Caudate nucleus (tissue), 63 donors: ENCODE measurements at places on chromosomes 1 and 21.
A peak's percentile ranks its signal among the peaks of the same experiment; 100 is the strongest.

DNA sequence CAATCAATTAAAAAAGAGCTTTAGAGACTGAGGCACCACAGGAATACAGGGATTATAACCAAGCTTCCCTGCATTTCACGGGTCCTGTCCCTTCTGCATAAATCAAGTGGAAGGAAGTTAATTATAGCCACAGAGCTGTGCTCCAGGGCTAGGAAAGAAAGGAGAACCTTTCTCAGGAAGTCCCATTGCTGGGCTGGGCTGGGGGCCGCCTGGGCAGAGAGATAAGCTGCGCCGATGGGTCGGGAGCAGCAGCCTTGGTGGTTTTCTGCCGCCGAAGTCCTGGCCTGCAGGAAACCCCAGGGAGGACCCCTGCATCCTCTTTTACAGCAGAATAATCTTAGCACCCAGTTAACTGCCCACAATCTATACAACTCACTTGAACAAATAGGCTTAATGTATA lies 12.6 kb upstream of the CD34 start:
- DNase-seq, result no peak

DNA sequence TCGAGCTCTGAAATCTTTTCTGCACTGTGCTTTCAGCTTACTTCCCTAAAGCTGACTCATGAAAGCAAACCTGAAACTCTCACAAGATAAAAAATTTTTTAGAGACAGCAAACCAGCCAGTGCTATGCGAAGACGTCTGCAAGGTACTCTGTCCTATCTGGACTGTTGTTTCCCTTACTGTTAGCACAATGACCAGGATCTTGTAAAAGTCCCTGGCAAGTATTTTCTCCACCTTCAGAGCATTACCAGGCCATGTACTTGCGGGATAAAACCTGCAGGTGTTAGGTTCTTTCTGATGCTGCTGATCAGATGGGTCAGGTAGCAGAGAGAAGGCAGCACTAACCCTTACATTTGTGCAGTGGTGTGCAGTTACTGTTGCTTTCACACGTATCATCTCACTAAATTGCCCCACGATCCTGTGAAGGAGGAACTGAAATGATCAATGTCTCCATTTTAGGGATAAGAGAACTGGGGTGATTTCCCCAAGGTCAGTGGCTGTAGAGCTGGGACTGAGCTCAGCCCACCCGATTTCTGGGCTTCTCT lies 56.6 kb downstream of the PLXNA2 start:
- DNase-seq, result no peak

DNA sequence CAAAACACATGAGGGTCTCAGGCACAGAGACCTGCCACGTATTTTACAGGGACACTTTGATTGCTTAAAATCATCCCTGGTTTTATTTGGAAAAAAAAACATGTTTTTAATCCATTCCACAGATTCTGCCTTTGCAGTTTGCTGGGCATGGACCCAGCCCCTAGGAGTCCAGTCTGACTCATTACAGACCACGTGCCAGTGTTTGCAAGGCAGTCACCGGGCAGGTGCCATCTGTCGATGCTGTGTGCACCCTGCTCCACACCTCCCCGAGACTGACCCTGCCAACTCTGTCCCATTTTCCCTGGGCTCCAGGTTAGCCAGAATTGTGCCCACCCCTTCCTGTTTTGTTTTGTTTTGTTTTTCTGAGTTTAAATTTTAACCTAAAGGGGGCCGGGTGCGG lies 148.4 kb upstream of the TMEM51 start:
- DNase-seq, result no peak

- no peak for DNase-seq
These were observed 15.9 kb upstream of the PRDM15 start for GRCh38 chr21:41894922-41895557.

DNA sequence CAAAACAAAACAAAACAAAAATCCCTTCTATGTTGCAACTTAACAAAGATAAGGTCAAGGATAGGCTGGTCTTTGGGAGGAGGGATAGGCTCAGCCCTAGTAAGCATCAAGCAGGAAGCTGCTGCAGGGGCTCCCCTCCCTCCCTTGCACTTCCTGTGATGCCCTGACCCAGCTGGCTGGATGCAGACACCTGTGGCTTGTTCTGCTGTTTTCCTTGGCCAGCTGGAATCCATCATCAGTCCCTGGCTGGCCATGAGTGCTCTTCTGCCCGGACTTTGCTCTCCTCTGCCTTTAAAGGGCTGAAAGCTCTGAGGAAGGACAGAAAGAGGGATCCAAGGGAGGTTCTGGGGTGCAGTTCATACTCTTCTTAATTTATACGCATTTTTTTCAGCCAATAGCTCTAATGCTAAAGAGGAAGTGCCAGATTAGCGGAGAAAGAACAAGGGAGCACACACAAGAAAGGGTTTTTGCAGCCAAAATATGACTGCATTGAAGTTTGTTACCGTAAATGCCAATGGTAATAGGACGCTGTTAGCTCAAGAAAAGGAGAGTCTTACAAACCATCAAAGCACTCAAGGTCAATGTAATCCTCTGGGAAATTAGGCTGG lies 19.9 kb upstream of the UBE2U start:
- no peak for DNase-seq

GRCh38 chr1:206516728-206516990 lies 9.3 kb downstream of the RASSF5 start:
- no peak for DNase-seq

- DNase-seq, result no peak
These were observed 19.3 kb upstream of the PTPRC start for GRCh38 chr1:198619375-198620140.

- no peak for DNase-seq
These were observed 14.8 kb downstream of the ALX3 start for GRCh38 chr1:110055493-110056284.

DNA sequence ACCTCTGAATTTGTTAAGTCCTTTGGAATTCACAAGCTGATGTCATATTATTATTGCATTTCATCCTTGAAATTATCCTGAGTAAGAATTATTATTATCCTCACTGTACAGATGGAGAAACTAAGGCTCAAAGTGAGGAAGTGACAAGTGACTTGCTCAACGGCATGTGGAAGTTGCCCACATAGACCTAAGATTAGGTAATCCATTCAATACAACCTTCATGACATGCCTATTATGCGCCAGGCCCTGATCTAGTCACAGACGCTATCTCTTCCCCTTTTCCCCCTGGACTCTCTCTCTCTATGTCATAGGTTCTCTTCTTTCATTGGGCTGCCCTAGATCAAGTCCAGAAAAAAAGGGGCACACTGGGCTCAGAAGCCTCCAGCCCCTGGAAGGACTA lies 84.9 kb upstream of the KCNK2 start:
- DNase-seq, result no peak

GRCh38 chr1:179142889-179143299 lies 61.0 kb downstream of the TOR3A start:
- no peak for DNase-seq

DNA sequence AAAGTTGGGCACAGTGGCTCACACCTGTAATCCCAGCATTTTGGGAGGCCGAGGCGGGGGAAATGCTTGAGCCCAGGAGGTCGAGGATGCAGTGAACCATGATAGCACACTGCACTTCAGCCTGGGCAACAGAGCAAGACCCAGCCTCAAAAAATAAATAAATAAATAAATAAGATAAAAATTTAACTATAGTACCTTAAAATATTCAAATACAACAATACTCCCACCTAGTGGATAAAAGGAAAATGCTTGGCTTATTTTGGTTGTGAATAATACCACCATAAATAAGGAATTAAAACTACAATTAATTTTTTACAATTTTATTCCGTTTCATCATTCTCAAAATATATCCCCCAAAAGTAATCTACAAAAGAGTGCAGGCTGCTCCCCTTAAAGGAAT lies 8.1 kb downstream of the PSMG1 start:
- DNase-seq, result no peak

DNA sequence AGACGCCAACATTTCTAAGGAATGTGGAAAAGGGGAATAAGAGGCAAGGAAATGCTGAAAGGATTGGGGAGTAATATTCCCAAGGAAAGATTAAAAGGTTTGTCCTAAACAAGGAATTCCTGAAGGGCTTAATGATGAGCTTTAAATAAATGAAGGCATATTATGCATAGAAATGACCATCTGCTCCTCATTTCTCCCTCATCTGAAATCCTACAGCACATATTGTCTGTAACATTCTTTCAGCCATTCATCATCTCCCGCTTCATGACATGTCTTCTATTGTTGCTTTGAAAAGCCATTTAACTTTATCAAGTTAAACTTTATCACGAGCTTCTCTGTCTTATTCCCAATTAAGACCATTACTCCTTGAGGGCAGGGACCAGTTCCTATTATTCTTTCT lies 608.7 kb upstream of the PLXNA2 start:
- DNase-seq, result no peak

GRCh38 chr1:204506969-204507316 lies 9.3 kb upstream of the MDM4 start:
- peak; percentile 83 for DNase-seq

- DNase-seq, result no peak
These were observed 49.8 kb upstream of the SCAF4 start for GRCh38 chr21:31781737-31782136.

DNA sequence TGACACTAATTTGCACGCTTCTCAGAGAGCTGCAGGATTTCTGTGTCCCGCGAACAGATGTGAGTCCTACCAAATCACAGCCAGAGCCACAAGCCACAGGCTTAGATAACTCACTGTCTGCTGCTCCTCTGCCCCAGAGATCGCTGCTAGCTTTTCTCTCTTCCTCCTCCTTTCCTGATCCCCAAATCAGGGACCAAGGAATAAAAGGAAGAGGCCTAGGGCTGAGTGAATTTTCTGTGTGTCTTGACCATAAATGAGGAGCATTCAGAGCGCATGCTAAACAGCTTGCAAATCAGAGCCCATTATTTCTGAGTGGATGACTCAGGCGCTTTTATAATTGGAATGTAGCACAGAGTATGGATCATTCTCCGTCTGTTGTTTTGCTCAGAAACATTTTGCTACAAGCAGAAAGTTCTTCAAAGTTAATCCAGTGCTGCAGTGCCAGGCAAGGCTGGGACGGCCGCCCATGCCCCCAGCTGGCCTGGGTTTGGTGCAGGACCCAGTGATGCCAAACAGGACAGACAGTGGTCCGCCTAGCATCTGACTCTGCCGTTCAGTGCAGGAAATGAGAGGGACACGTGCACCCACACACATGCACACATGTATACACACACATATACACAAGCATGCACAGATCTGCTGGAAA lies 38.2 kb downstream of the KCNAB2 start:
- no peak for DNase-seq

DNA sequence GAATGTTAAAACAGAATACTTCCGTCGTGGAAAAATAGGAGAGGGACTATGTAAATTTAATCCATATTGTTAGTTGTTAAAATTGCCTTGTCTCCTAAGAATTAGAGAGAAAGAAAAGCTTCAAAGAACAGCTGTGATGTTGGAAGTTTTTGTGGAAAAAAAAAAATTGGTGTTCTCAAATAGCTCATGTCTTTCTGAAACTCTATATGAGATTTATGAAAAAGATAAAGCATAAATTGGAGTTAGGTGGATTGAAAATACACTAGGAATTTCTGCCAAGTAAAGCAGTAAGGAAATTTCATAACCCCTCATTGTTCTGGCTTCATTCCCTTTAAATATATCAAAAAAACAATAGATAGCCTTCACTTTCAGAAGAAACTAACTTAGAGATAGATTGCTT lies 274.0 kb upstream of the ADAMTS5 start:
- no peak for DNase-seq

DNA sequence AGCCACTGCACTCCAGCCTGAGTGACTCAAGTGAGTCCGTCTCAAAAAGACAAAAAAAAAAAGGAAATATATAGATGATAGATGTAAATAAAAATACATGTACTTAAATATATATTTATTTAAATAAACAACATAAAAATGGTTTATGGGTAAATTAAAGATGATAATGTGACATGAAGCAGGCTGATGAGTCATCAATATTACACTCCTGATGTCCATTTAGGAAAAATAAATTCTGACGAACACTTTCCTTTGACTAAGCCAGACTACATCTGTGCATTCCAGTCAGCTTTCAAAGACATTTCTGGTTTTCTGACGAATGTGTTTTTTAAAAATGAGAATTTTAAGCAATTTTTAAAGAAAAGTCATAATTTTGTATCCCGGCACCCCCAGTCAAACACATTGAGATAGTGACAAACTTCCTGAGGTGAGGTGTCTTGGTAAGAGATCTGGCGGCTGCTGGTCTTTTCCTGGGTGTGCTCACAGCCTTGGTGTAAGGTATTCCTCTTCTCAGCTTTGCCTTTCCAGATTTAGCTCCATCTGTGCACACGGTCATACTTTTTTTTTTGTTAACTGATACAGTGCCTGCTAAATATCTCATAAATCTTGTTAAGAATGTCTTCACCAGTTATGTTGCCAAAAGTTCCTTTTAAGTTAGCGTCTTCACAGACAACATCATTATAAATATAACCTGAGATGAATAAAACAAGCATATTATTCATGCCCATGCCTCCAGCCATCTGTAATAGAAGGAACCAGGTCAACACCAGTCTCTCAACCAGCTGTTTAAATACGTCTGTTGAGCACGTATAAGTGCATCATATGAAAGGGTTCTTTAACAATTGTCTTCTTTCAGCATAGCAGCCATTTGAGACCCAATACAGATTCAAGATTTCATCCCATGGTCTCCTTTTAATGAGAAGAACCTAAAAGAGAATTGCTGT lies 214.5 kb upstream of the PLD5 start:
- DNase-seq, result no peak

DNA sequence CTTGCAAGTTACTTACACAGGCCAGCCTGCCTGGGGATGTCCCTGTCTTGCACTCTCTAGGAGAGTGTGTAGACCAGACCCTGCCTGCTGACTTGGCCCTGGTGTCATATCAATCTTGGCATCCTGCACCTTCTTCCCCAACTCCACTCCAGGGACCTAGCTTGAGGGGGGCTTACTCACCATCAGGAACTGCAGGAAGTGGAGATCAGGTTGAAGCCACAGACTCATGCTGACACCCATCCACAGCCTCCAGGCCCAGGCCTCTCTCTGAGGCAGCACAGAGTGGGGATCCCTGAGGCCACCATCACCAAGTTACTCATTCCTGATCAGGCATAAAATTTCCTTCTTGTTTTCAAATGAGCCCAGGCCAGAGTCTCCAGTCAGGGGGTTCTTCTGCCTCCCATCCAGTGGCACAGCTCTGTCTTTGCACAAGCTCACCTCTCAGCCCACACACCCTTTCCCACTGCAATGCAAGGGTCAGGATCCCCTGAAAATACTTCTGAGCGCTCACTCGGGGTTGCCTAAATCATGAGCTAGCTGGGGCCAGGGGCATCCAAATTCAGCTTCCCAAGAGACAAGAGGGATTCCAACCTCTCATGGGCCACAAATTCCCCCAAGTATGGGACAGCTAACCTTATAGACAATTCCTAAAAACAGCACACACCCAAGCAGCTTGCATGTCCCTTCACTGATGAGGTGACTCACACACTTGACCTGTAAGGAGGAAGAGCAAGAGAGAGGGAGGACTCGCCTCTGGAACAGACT lies 33.5 kb downstream of the CSMD2 start:
- DNase-seq, result no peak

- DNase-seq, result no peak
These were observed at the start of gene RIPK4 for GRCh38 chr21:41766883-41767605. TSS of gene RIPK4 (minus strand) at chr21:41767052. CDS start at chr21:41767041, 11 bp downstream.

- no peak for DNase-seq
These were observed 22.8 kb downstream of the RERE start for GRCh38 chr1:8794605-8795004.
